ENCODE measurements at places on chromosomes 16 and 17.

DNA sequence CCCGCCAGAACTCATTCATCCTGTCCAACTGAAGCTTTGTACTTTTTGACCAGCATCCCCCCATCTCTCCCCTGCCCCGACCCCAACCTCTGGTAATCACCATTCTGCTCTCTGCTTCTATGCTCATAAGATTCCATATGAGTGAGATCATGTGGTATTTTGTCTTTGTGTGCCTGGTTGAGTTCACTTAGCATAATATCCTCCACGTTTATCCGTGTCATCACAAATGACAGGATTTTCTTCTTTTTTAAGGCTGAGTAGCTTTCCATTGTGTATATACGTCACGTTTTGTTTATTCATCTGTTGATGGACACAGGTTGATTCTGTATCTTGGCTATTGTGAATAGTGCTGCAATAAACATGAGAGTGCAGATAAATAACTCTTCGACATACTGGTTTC lies 278.9 kb downstream of the SNX29 start:
- DNase-seq = no peak

- DNase-seq = no peak
Measured at GRCh38 chr16:30982548-30983288, 2.3 kb upstream of the HSD3B7 start.

GRCh38 chr17:7523033-7523432 lies 25.8 kb upstream of the TNFSF12 start:
- no peak for DNase-seq

DNA sequence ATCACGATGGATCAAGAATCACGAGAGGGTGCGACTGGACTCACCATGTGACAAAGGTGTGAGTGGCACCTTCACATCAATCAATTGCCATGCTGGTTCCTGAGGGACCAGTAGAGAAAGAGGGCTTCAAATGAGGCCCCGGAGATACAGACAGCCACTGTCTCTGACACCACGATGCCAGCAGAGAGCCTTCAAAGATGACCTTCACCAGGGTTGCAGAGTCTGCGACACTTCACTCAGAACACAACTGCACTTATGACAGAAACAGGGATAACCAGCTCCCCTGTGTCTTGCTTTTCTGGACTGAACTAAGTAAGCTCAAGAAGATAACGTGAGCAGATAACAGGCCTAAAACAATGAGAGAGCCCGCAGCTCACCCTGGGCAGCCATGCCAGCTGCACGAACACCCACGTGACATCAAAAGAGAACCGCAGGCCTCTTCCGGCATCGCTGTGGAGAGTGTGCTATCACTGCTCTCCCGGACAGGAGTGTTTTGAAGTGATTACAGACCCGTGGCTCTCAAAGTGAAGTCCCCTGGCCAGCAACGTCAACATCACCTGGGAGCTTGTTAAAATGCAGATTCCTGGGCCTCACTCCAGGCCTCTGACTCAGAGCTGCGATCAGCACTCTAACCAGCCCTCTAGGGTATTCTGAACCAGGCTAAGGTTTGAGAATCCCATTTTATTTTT lies 36.4 kb downstream of the KLHDC4 start:
- no peak for DNase-seq

DNA sequence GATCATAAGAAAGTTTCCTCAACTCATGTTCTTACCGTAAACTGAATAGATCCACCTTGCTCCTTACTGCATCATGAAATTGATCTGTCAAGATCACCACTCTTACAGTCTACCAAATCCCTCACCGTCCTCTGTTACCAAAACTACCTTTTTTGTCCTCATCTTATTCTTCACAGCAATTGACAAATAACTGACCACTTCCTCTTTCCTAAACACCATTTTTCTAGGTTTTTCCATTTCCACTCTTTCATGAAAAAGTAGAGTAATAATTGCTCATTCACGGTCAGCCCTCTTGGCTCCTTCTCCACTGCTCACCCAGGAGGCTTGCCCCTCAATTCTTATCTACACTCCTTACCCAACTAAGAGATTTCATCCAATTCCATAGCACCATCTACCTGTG lies 44.9 kb downstream of the ABCA5 start:
- no peak for DNase-seq

DNA sequence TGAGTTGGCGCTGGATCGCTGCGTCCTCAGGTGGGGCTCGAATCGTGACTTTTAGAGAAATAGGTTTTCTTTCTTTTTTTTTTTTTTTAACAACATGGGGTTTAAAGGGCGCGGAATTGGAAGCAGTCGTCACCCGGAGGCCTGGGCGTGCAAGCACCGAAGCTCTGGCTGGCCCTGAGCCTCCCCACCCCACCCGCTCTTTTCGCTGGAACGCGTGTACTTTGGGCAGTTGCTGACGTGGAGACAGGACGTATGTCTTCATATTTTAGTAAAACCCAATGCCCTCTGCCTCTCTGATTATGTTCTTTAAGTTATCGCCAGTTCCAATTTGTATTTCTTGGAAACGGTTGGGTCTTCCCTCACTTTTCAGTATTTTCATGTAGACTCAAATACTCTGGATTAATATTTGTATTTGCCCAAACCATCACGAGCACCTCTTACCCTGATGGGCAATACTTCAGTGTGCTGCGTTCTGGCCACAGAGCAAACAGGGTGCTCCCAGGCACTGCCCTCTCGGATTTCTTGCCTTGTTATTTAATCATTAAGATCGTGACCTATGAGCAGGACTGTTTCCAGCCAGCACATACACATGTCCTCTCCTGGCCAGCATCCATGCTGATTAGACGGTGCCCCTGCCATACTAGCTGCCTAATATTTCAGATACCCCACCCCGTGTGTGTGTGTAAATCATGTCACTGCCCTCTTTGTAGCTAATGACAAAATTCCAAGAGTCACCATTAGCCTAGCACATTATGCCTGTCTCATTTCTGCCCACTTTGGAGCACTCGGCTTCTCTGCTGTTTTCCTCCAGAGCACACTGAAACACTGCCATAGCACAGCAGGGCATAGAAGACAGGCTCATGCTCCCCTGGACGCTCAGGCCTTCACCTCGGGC lies 805 bp upstream of the C16orf95 start:
- DNase-seq = peak; percentile 11

GRCh38 chr17:74024871-74025531 lies 178.5 kb upstream of the RPL38 start:
- no peak for DNase-seq

DNA sequence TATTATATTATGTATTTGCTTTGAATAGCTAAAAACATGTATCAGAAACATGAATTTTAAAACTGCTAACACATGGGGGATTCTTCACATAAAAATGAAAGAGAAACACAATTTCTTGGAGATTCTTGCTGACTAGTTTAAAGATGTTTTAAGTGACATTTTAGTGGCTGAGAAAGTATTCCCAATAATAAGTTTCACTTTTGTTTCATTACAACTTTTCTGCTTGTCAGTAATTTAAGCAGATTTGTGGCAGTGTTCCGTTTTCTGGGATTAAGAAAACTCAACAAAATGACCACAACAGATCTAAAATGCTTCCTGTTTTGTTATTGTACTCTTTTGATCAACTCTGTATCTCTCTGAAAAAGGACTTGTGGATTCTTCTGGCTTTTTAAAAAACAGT lies 75.9 kb downstream of the NLK start:
- peak; percentile 50 for DNase-seq

DNA sequence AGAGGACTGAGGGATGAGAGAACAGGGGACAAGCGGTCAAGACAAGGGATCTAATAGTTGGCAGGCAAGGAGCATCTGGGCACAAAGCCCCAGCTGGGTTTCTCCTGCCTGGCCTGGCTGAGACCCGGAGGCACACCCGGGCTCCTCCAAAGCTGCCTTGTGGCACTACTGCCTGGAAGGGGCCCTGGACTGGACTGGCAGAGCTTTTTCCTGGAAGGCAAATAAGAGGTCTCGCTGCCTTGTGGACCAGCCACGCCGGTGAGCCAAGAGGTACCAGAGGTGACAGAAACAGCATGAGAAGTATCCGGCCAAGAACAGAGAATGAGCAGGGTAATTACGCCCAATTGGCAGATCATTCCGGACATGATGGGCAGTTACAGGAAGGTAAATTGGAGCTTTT lies 64.6 kb downstream of the GTF3C1 start:
- DNase-seq = no peak

DNA sequence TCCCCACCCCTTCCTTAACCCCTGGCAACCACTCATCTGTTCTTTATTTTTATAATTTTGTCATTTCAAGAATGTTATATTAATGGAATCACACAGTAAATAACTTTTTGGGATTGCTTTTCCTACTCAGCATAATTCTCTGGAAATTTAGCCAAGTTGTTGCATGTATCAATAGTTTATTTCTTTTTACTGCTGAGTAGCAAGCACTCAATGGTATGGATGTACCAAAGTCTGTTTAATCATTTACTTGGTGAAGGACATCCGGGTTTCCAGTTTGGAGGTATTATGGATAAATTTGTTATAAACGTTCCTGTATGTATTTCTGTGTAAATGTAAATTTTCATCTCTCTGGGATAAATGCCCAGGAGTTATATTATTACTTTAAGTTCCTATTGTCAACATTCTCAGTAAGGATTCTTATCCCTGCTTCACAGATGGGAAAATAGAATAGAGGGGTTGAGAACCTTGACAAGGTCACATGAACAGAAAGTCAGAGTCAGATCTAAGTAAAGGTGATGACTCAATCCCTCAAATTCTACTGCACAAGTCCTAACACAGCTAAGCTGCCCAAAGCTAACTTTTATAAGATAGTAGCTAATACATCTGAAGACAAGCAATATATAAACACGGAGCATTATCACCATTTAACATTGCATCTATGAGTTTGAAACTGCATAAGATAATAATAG lies 62.4 kb upstream of the MTMR4 start:
- DNase-seq = no peak
